ENCODE measurements at places on chromosomes 13 and 19. TPM values are rescaled to one million over a fixed set of nuclear protein-coding genes. Genes with fewer than 3 reads are reported as not detected.

VWA8 gene
- 25.5 TPM for total RNA-seq

MAB21L1 gene
- total RNA-seq = 0.05 TPM

PLEKHA4 gene
- total RNA-seq = 4.2 TPM

ZNF726 gene
- 2.1 TPM for total RNA-seq

ZNF709 gene
- total RNA-seq = 2.9 TPM

All from smooth muscle cell of the umbilical artery (primary cell).